ENCODE measurements at places on chromosomes 16 and 17. TPM values are rescaled to one million over a fixed set of nuclear protein-coding genes. Genes with fewer than 3 reads are reported as not detected.

The MYH2 gene
- total RNA-seq = not detected

The PERCC1 gene
- not detected for total RNA-seq

The COX10 gene
- 33.5 TPM for total RNA-seq

The CACNG3 gene
- total RNA-seq = not detected

Measured in activated CD4-positive, alpha-beta T cell treated with anti-CD3 and anti-CD28 coated beads, Interleukin-2, amount 10 ng/mL, durations not matched to agents 24 days and 14 days (primary cell).